ENCODE measurements at places on chromosomes 7 and 10.

DNA sequence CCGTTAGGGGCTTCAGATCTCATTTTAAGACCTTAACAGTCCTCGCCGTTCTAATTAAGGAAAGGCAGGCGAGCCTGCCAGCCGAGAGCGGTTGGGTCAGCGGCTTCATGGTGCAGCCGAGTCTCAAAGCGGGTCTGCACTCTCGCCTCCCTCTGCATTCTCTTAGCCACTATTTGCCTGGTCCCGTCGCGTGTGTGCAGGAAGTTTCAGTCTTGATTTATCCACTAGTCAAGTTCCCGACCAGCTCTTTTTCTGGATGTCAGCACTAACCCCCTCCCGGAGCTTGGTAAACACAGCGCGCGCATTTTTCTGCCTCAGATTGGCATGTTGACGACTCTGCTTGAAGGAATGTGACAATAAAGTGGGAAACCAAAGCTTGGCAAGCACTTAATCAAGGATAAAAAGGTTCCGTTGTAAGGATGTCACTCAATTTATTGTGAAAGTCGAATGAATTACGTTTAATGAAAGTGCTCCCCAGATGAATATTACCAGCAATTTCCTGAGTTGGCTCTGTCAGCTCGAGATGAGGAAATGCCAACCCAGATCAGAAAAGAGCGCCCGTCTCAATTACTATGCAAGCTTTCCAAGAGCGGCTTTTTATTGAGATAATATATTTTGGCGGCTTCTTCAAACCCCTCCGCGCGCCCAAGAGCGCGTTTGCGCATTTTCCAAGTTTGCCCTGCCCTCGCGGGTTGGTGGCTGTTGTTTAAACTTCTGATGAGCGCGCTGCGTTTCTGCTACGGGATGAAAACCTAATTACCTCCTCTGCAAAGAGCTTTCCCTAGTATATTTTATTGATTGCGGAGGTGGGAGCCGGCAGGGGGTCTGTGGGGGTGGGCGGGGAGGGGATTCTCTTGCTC, 7.9 kb downstream of the NXPH1 start:
- no peak for DNase-seq

- DNase-seq, result peak; percentile 12
Observed at GRCh38 chr10:69846293-69846921, 44.7 kb downstream of the COL13A1 start.

GRCh38 chr7:156104501-156105336, 292.5 kb upstream of the SHH start:
- no peak for DNase-seq

- no peak for DNase-seq
Observed at GRCh38 chr10:129832573-129833467, 131.3 kb downstream of the EBF3 start.

GRCh38 chr7:122748195-122748594, 45.5 kb upstream of the RNF148 start:
- DNase-seq, result peak; percentile 57

DNA sequence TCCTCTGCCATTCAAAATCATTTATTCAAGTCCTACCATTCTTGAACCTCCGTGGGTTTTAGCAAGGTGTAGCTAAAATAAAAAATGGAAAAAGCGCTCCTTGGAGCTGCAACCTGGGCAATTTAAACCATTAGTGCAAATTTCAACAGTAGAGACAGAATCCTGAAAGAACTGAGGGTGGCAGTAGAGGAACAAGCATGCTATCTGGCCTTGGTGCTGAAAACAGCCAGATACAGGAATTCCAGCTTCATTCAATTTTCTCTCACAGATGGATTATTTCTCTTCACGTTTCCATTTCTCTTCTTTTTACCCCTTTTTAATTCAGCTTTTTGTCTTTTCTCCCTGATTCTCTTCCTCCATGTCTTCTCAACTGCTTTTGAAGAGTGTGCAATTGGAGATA, 77.7 kb downstream of the OTUD1 start:
- no peak for DNase-seq

DNA sequence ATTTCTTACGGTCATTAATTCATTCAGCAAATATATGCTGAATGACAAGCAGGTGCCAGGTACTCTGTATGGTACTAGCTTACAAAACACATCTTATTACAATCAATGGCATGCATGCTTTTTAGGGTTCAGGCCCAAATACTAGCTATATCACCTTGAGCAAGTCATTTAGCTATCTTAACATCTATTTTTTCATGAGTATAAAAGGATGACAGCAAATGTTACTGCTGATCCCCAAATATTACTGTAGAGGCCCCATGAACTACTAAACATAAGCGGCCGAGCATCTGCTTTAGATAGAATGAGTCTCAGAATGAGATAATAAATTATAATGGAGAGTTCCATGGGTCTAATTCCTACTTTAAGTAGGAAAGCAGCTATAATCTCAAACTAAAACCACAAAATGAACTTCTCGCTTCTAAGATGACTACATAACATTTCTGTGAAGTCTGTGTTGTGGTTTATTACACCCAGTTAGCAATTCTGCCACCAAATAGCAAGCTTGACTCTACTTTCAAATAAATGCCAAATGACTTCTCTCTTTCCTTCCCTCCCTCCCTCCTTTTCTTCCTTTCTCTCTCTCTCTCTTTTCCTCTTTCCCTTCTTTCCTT, 113.7 kb upstream of the LRRN3 start:
- DNase-seq, result no peak

DNA sequence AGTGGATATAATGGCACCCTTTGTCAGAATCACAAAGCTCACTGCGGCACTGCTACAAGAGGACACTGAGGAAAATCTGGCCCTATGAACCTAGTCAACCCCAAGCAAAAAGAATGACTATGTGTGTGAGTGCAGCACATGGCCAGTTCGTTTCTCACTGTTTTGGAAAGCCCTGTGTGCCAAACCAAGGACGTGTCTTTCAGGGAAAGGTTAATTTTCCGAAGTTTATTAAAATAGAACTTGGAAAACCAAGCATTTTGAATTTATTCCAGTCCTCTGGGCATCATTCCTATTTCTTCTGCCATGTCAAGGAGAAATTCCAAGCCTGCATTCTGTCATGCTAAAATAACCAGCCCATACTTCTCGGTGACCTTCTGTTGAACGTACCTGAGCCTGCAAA, 471.8 kb downstream of the PLXDC2 start:
- DNase-seq, result no peak

DNA sequence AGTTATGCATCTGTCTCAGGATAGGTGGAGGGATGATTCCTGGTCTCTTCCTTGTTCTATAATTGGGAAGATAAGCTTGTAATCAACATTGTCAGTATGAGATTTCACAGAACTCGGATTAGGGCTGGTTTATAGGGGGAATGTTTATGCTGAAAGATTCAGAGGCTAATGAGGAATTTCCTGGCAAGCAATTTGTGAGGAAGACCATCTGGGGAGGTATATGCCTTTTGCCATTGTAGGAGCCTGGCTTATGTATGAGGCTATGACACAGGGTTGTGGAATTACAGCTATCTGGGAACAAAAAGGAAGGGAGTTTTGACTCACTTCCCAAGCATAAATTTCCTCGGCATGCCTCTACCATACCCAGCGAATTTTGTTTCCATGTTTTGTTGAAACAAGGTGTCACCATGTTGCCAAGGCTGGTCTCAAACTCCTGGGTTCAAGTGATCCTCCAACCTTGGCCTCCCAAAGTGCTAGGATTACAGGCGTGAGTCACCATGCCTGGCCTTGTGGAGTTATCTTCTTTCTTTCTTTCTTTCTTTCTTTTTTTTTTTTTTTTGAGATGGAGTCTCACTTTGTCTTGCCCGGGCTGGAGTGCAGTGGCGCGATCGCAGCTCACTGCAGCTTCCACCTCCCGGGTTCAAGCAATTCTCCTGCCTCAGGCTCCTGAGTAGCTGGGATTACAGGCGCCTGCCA, 1.6 kb upstream of the COPS6 start:
- no peak for DNase-seq

Measured in NCI-H2171 (cell line).